H1 (cell line): ENCODE measurements at places on chromosomes 1 and 21.

- no peak overlapping the region for H3K4me3 ChIP-seq
- no peak for DNase-seq
- H3K27ac ChIP-seq = no peak overlapping the region
- H3K4me1 ChIP-seq = no peaks in the 10 kb centered on the region; the same call in none of the 2 replicates
- H3K36me3 ChIP-seq = no peaks in the 10 kb centered on the region
Observed at GRCh38 chr1:21659924-21660326, 9.2 kb downstream of the RAP1GAP start.

DNA sequence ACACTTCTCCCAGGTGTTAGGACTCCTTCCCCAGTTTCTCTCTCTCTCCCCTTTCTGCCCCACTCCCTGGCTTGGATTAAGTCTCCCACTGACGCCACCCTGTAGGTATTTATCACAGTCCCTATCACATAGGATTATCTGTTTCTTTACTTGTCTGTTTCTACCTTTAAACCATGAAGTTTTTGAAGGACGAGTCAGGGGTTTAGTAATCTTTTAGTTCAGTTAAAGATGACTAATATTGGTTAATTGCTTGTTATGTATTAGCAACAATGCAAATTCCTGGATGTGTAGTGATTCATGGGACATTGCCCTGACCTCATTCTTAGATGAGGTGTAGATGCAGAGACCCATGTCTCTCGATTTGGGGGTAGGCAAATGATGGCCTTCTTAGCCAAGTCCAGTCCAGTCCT lies 6.4 kb downstream of the LAMC1 start:
- H3K36me3 ChIP-seq = no peaks in the 10 kb centered on the region
- no peak overlapping the region for H3K4me3 ChIP-seq
- H3K27me3 ChIP-seq = no peaks in the 10 kb centered on the region

GRCh38 chr1:41497056-41497440 lies 12.6 kb upstream of the EDN2 start:
- H3K27ac ChIP-seq = no peak overlapping the region
- no peak overlapping the region for H3K4me3 ChIP-seq
- DNase-seq = no peak
- peaks cover 13% of the 10 kb centered on the region; the same call in 1 of the 2 replicates for H3K27me3 ChIP-seq
- H3K4me1 ChIP-seq = peaks cover 21% of the 10 kb centered on the region

GRCh38 chr1:220219865-220220698 lies 52.2 kb downstream of the RAB3GAP2 start:
- no peaks in the 10 kb centered on the region for H3K27me3 ChIP-seq
- no peak overlapping the region for H3K4me3 ChIP-seq
- peaks cover 3% of the 10 kb centered on the region for H3K4me1 ChIP-seq
- DNase-seq = no peak
- H3K36me3 ChIP-seq = no peaks in the 10 kb centered on the region
- H3K27ac ChIP-seq = no peak overlapping the region

DNA sequence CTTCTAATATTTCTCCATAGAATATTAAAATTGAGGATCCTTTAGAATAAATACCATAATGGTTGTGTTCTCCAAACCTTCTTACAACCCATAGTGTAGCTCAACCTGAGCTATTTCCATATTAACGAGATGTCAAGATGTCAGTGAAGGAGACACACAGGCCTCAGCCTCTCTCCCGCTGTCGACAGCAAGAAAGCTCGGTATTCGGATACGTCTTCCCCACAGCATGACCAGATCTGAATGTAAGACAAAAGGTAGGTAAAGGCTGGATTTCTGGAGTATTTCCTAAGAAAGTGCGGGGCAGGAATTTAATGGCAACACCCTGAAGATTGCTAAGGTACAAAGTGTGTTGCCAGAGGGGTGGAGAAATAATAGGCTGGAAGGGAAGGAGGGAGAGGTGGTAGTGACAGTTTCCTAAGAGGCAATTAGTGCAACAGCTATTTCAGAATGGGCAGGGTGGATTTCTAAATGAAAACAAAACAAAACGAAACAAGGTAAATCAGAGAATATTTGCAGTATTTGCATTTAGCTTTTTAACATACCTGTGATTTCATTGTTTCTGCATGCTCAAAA lies 1.7 kb downstream of the ADSS2 start:
- H3K27me3 ChIP-seq = no peaks in the 10 kb centered on the region
- DNase-seq = no peak
- H3K4me1 ChIP-seq = peaks cover 23% of the 10 kb centered on the region; the same call in 1 of the 2 replicates
- H3K36me3 ChIP-seq = no peaks in the 10 kb centered on the region

DNA sequence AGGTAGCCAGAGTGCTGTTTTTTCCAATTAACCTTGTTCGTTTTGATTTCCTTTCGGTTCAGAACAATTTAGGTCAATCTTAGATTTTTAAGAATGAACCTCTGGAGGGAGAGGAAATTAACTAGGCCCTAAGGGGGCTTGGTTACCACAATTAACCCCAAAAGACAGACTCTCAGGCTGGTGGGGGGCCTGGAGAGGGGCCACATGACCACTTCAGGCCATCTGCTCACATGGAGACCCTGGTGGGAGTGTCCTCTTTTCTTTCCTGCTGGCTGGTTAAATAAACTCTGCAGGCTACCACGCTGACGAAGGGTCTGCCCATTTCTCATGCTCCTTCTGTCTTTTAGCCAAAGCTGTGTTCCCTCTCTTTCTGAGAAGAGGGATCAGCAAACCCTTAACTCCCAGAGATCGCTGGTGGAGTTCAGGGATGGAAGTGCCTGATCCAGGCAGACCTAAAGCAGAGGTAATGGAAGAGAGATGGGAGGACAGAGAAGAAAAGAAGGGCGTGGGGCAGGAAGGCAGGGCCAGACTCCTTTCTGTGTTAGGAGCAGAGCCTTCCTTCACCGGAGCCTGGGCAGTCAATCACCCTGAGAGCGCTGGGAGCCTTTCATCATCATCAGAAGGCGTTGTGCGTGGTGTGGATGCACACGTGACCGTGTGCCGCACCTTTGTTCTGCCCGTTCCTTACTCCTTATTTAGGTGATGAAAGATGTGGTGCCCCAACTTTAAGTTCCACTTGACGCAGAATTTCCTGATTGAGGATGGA lies 58.5 kb downstream of the KIF26B start:
- no peaks in the 10 kb centered on the region for H3K36me3 ChIP-seq
- peaks cover 7% of the 10 kb centered on the region for H3K4me1 ChIP-seq
- H3K27me3 ChIP-seq = no peaks in the 10 kb centered on the region
- no peak overlapping the region for H3K27ac ChIP-seq
- DNase-seq = no peak

DNA sequence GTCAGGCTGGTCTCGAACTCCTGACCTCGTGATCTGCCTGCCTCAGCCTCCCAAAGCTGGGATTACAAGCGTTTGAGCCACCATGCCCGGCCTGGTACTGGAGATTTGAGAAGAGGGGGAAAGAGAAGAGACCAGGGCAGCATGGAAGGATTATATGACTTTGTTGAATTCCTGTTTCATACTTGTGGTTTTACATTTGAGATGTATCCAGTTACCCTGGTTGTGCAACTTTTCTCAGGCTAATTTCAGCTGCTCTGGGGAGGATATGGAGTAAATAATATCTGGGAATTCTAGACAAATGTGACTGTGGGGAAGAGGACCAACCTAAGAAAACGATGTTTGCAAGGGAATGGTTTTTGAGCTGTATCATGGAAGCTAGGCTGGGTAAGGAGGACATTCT lies 89.5 kb upstream of the GREM2 start:
- H3K4me1 ChIP-seq = no peaks in the 10 kb centered on the region
- H3K27me3 ChIP-seq = no peaks in the 10 kb centered on the region
- H3K27ac ChIP-seq = no peak overlapping the region
- no peak for DNase-seq
- H3K4me3 ChIP-seq = no peak overlapping the region

GRCh38 chr1:13829152-13829769 lies 129.3 kb downstream of the PRDM2 start:
- H3K27ac ChIP-seq = no peak overlapping the region
- no peaks in the 10 kb centered on the region for H3K36me3 ChIP-seq
- no peak for DNase-seq
- H3K4me1 ChIP-seq = no peaks in the 10 kb centered on the region
- no peak overlapping the region for H3K4me3 ChIP-seq
- no peaks in the 10 kb centered on the region; the same call in 1 of the 2 replicates for H3K27me3 ChIP-seq

DNA sequence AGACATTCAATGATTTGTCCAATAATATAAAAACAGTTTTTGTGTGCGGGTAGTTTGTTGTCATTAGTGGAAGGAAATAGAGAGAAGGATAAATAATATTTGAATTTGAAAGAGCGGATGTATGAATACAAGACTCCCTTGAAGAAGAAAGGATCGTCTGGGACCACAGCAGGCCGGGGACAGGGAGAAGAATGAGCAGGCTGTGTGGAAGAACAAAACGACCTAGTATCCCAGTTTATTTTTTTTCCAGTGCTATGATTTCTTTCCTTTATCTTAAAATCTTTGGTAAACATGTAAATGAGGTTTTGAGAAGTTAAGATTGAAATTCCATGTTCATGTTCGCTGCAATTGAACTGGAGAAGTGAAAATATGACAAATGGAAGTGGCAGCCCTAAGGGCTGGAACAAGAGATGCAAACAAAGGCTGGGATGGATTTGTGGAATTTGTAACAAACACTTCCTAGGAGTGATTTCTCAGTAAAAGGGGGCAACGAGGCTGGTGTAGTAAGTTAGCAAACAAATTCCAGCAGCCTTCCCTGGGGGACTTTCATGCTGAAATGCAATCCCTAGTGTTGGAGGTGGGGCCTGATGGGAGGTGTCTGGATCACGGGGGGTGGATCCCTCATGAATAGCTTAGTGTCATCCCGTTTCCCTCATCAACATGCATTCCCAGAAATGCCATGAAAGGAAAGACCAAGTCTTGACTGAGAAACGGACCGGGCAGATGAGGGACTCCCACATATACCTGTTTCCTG lies 10.2 kb upstream of the IFI16 start:
- DNase-seq = peak; percentile 66
- H3K27ac ChIP-seq = peak overlapping the region; percentile 31; the same call in 1 of the 2 replicates
- peaks cover 9% of the 10 kb centered on the region; the same call in 1 of the 2 replicates for H3K4me1 ChIP-seq
- peaks cover 8% of the 10 kb centered on the region; the same call in 1 of the 2 replicates for H3K27me3 ChIP-seq

GRCh38 chr1:47393141-47393540 lies 22.9 kb upstream of the FOXE3 start:
- no peak for DNase-seq
- no peak overlapping the region for H3K27ac ChIP-seq
- no peaks in the 10 kb centered on the region for H3K36me3 ChIP-seq
- H3K4me1 ChIP-seq = no peaks in the 10 kb centered on the region

DNA sequence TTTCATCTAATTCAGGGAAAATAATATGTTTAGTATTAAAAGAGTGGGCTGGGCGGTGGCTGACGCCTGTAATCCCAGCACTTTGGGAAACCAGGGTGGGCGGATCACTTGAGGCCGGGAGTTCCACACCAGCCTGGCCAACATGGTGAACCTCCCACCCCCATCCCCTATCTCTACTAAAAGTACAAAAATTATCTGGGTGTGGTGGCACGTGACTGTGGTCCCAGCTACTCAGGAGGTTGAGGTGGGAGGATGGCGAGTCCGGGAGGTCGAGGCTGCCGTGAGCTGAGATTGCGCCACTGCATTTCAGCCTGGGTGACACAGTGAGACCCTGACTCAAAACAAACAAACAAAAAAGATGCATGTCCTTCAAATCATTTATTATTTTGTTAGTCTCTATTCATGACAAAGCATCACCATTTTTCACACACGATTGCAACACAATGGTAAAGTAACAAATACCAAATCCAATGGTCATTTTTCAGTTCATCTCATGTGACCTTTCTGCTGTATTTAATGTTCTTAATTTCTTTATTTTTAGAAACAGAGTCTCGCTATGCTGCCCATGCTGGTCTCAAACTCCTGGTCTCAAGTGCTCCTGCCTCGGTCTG lies 1.0 kb downstream of the MSH4 start:
- no peaks in the 10 kb centered on the region for H3K4me1 ChIP-seq
- peaks cover 26% of the 10 kb centered on the region for H3K36me3 ChIP-seq
- H3K4me3 ChIP-seq = no peak overlapping the region
- no peak overlapping the region for H3K27ac ChIP-seq
- DNase-seq = no peak

DNA sequence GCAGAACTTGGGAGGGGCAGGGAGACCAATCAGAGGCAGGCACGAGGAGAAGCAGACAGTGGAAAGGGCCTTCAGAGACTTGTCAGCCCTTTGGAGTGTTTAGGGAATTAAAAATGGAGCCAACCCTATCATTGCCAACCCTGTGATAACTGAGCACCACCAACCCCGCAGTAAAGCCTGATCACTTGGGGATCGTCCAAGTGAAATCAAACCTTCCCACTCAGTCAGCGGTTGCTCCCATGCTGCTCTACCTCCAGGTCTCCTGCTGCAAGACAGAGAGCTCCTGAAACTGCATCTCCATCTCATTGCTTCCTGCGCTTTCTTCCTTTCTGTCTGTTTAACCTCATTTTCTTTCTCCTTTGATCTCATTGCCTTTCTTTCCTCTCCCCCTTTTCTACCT lies 4.8 kb upstream of the ACKR1 start:
- H3K36me3 ChIP-seq = no peaks in the 10 kb centered on the region
- H3K27ac ChIP-seq = no peak overlapping the region
- no peak for DNase-seq
- no peaks in the 10 kb centered on the region for H3K4me1 ChIP-seq
- no peaks in the 10 kb centered on the region for H3K27me3 ChIP-seq

GRCh38 chr1:31564606-31564989 lies 11.7 kb upstream of the TINAGL1 start:
- H3K27me3 ChIP-seq = no peaks in the 10 kb centered on the region
- no peak overlapping the region for H3K4me3 ChIP-seq
- peaks cover 9% of the 10 kb centered on the region for H3K4me1 ChIP-seq
- H3K27ac ChIP-seq = no peak overlapping the region
- no peak for DNase-seq

- no peak for DNase-seq
- H3K27me3 ChIP-seq = no peaks in the 10 kb centered on the region
- peaks cover 8% of the 10 kb centered on the region for H3K4me1 ChIP-seq
- H3K27ac ChIP-seq = peak overlapping the region; percentile 57
- H3K36me3 ChIP-seq = no peaks in the 10 kb centered on the region
Observed at GRCh38 chr1:21933397-21934248, 3.5 kb downstream of the HSPG2 start.

DNA sequence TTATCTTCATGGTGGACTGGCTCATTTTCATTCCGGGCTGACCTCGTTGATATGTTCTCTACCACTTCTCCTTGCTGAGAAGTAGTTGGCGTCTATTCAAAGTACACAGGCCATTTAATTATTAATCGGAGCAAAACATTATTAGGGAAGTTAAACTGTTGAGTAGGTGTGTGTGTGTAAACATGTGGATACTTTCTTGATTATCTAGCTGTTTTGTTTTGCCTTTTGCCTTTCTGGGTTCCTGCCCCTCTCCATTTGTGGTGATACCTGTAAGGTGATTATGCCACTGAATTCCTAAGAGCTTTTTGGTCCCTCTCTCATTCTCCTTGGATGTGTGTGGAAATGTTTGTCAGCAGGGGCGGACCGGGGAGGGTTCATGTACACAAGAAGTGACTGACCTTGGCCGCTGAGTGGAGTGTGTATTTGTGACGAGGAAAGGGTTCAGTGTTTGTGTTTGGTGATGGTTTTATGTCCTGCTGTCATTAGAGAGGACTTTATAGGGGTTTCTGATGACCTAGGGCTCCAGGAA lies 56.6 kb upstream of the PPP2R5A start:
- no peaks in the 10 kb centered on the region for H3K27me3 ChIP-seq
- H3K27ac ChIP-seq = no peak overlapping the region
- H3K36me3 ChIP-seq = no peaks in the 10 kb centered on the region
- H3K4me3 ChIP-seq = no peak overlapping the region
- DNase-seq = no peak

GRCh38 chr1:39434797-39435395 lies 56.5 kb upstream of the BMP8A start:
- DNase-seq = no peak
- H3K27ac ChIP-seq = no peak overlapping the region
- H3K36me3 ChIP-seq = peaks cover 19% of the 10 kb centered on the region
- no peak overlapping the region for H3K4me3 ChIP-seq
- no peaks in the 10 kb centered on the region for H3K4me1 ChIP-seq

- H3K4me1 ChIP-seq = 0 out of 2 replicates have a peak, but pooled peaks cover 3% of the 10 kb centered on the region
- H3K4me3 ChIP-seq = peak overlapping the region; percentile 12; the same call in 1 of the 2 replicates
- DNase-seq = peak; percentile 61
- no peaks in the 10 kb centered on the region for H3K36me3 ChIP-seq
- H3K27ac ChIP-seq = no peak overlapping the region
Observed at GRCh38 chr1:153260585-153261280, 1.2 kb downstream of the LORICRIN start.
